ENCODE measurements at places on chromosomes 4 and X.

DNA sequence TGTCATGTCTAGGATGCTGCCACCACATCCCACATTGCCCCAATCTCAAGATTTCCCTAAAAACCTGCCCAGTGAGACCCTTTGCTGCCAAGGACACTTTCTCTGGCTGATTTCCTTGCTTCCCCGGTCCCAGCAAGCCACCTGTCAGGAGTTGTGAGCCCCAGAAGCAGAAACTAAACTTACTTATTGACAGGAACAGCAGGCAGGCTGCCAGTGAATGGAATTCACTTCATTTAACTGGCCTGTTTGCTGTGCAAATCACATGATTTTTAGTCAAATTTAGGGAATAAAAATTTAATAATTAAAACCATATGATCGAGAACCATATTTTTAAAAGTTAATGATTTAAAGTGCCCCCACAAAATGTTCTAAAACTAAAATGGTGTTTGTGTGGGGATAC, 48.5 kb downstream of the MAMLD1 start:
- DNase-seq, result no peak

DNA sequence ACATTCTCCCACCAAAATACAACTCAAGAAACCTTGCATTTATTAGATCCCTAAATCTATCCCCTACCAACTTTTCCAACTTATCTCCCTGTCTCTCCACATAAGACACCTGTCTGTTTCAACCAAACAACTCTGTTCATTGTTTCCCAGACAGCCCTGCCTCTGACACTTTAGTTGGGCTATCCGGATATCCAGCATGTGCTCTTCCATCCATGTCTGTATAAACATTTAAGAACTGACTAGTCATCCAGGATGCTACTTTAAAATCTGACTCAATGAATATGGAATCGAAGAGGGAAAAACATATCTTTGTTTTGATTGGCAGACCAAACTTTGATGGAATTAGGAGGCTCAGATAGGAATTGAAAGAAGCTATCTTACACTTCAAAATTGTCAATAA, 143.2 kb upstream of the DCAF8L1 start:
- DNase-seq, result no peak

DNA sequence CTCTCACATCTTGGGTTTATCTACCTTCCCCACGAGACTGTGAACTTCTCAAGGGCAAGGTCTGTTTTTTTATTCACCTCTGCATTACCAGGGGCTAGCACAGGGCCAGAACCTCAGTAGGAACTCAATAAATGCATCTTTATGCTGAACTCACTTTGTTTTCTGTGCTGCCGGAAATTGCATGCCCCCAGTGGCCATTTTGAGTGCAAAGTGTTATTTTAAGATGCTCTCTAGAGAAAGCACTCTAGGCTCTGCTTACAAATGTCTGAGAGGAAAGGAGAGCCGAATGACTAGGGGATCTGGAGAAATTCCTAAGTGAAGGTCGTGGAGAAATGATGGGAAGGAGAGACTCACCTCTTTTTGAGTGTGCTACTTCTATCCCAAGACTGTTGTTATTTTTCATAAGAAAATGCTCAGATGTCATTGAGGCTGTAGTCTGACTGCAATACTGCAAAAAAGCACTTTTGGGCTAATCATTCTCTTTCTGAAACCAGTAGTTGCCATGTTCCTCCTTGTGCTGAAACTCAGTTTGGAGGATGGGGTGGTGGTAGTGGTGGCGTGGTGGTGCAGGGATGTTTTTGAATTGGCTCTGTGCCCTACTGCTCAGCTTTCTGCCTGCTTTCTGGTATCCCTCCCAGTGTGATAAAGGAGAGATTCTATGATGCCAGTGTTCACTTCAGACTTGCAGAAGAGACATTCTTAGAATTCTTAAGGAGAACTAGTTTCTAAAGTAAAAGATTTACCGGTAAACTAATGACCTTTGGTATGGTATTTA, 41.3 kb downstream of the DOCK11 start:
- DNase-seq, result peak; percentile 54

DNA sequence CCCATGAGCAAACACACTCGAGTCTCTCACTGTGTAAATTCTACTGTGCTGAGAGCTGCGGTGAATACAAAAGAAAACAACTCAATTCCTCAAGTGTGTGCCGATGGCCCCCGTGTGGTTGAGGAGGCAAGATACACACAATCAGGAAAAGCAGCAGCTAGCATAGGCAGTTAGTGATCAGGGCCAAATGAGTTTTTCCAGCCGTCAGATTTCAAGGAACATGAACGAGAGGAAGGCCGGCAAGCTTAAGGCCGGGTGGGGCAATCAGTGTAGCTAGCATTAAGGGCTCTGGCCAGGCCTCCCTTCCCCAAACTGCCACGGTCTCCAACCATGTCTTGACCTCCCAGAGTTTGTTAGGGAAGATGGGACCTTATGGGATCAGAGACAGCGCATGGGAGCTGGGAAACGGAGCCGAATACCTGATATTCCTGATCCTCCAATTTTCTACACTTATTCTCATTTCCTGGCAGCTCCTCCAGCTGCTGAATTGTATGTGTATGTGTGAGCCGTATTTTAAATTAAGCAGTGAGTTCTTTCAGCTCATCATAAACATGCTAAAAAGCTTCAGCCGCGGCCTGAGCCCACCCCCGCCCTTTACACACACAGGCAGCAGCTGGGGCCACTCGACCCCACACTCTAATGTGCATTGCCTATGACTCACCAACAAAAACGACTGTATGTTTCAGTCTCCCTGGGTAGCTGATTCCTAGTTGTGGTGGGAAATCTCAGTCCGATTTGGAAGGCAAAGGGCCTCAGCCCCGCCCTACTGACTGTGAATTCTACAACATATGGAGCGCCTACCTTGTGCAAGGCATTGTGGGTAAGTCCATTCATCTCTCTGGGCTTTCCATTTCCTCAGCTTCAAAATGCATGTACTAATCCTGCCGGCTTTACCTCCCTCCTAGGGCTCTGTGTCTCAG, 59.9 kb downstream of the RTL9 start:
- DNase-seq, result peak; percentile 88

DNA sequence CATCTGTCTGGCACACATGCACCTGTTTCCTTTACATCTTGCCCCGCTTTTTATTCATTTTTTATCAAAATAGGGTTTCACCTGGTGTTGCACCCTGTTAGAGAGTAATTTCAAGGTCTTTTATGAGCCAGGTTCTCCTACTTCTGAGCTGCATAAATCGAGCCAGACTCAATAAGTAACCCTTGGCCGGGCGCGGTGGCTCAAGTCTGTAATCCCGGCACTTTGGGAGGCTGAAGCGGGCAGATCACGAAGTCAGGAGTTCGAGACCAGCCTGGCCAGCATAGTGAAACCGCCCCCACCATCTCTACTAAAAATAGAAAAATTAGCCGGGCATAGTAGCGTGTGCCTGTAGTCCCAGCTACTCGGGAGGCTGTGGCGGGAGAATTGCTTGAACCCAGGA, 1.0 kb upstream of the PPP2R3B start:
- no peak for DNase-seq

DNA sequence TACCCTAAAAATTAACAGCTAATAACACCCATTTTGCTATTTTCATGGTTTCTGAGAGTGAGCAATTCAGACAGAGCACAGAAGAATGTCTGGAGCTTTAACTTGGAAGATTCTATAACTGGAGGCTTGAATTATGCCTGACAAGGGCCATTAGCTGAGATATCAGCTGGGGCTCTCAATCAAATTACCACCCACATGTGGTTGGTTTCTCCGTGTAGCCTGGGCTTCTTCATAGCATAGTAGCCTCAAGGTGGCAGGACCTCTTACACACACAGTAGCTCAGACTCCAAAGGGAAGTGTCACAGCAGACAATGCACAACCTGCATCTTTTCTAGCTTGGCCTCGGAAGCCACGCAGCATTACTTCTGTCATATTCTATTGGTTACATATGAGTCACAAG, 127.3 kb downstream of the EFHC2 start:
- DNase-seq, result no peak

DNA sequence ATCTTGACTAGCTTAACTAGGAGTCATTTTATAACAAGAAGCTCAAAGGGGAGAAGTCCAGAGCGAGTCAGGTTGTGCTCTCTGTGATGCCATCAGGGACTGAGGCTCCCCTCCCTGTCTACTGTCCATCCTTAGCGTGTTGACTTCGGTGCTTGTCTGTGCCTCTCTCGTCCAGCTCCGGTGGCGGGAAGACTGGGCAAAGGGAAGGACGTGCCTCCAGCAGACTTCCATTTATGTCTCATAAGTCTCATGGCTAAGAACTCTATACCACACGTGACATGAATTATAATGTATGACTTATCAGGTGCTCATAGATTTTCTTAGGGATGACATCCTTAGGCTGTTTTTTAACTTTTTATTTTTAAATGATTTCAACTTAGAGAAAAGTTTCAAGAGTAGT, 92.6 kb upstream of the TLR2 start:
- no peak for DNase-seq

DNA sequence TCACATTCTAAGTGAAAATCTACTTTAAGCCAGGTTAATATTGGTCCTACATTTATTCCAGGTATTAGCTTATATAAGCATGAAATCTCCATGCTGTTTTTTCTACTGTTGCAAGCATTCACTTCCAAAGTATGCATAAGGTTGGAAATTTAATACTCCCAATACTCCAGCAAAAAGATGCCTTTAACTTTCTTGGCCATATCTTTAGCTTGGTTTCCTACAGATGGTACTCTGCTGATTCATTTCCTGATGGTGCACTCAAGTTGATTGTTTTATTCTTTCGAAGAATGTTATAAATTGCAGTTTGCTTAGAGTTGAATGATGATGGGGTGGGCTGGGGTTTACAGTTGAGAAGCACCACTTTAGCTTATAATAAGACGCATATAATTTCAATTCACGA, 330.2 kb downstream of the PTTG2 start:
- peak; percentile 66 for DNase-seq

DNA sequence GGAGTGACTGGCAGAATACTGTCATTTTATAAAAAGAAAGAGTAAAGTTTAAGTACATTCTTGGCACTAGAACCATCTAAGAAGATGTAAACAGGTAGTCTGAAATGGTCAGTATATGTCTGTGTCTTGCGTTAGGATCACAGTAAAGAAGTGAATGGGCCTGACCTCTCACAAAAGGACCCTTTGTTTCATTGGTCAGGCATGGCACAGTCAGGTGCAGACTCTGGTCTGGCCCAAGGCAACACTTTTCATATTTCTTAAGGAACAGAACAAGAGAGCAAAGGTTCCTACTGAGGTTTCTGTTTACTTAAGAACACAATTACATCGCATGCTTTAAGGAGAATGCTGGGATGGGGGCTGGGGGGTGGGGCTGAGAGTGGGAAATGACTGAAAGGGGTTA, 48.1 kb downstream of the RPGR start:
- no peak for DNase-seq

DNA sequence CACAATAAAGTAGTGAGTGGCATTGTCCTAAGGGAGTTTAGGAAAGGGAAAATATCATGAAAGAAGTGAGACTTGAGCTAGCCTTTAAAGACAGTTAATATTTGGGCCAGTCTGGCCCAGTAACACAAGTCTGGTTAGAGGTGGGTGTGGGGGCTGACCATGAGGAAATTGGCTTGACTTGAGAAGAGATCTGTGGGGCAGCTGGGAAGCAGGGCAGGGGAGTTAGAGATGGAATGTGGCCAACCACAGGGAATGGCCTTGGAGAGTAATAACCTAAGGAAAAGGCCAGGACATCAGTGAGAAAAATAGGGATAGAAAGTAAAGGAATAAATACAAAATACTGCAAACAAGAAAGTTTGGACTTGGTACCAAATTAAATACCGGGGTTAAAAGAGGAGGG, 71.3 kb downstream of the CLCN5 start:
- DNase-seq, result no peak

DNA sequence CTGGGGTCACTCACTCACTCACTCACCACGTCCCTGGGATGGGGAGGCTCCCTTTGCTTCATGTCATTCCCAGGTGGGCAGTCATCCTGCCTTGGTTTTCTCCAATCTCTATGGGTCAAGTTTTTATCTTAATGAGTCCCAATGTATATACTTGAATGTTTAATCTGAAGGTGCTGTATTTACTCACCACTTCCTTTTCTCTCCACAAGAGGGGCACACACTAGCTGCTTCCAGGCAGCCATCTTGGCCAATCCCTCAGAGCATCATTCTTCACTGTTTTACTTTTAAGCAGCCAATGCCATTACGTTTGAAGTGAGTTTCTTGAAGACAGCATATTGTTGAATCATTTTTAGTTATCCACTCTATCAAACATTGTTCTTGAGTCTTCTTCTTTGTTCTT, 153.4 kb upstream of the ARSJ start:
- DNase-seq, result peak; percentile 8

DNA sequence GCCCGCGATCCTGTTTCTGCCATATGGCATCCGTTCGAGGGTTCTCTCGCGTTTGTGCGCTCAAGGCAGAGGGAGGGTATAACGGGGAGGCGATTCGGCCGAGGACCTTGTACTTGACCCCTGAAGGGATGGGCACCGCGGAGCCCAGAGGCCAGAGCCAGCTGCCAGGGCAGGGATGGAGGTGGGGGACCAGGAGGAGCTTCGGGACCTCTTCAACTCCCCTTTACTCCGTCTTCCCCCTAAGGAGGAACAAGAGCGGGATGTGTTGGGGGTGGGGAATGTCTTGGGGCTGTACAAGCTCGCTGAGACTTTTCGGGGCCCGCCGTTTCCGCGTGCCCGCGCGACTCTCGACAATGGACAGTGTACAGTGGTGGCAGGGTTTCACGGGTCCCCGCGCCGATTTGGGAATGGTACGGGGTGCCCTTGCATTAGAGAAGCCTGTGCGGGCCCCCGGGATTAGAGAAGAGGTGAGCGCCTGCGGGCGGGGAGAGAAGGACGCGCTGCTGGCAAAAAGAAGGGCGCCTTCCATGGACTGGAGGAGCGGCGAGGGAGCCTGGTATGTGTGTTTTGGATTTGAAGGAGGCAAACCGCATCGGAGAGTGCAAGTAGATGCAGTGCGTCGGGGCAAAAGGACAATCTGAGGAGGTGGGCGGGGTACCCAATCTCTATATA, 760 bp downstream of the UGT8 start:
- peak; percentile 3 for DNase-seq

- DNase-seq, result no peak
These were observed 97.3 kb upstream of the DDX3X start for GRCh38 chrX:41236629-41237028.

DNA sequence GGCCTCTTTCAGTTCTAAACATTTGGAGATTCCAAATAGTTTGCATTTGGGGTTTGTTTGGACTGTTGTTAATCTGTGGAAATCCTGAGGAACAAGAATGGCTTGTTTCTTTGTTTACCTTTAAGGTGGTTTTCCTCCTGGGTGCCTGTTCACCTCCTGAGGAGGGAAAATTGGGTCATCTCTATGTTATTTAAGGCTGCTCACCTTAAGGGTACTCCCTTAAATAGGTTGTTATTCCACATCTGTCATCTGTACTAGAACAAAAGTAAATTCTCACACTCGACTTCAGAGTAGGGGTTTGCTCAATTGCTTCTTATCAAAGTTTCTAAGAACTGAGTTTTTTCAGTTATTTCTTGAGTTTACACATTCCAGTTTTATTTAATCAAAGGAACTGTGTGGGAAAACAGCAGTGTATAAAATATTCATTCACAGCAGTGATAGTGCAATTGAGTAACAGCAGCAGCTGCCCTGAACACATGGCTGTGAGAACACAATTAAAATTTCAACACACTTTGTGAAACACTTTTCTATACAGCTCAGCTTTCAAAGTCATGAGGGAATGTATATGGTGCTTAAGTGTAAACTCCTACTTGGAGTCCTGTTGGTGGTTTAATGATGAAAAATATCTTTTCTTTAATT, 238.5 kb upstream of the PGRMC2 start:
- peak; percentile 32 for DNase-seq

Data from fibroblast of skin of right biceps (primary cell).